HepG2 (cell line): ENCODE measurements at places on chromosomes 4 and X.

DNA sequence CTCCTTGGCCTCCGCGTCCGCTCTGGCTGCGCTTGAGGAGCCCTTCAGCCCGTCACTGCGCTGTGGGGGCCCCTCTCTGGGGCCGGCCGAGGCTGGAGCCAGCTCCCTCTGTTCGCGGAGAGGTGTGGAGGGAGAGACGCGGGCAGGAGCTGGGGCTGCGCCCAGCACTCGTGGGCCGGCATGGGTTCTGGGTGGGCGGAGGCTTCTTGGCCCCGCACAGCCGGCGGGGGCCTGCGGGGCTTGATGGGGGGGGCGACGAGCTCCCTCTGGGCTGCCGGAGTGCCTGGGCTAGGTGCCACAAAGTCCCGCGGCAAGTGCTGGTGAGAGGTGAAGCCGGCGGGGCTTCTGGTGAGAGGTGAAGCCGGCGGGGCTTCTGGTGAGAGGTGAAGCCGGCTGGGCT lies 61.9 kb downstream of the ANKRD50 start:
- DNase-seq, result no peak

DNA sequence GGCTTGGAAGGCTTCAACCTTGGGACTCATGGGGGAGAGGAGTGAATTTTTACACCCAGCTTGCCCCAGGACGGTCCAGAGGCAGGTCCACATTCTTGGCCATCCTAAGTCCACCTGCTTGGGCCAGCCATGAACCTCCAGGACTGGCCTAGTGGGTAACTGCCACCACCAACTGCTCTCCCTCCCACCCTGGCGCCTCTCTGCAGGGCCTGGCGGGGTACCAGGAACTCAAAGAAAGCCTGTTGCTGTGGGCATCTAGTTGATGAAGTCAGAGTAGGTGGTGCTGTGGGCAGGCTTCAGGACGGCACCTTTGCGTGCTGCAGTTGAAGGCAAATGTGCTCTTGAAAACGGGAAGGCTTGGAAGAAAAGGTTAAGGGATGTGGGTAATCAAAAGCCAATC lies 12.0 kb downstream of the BCOR start:
- no peak for DNase-seq

- DNase-seq, result no peak
Observed at GRCh38 chrX:135544338-135544948, 24.0 kb downstream of the INTS6L start.

DNA sequence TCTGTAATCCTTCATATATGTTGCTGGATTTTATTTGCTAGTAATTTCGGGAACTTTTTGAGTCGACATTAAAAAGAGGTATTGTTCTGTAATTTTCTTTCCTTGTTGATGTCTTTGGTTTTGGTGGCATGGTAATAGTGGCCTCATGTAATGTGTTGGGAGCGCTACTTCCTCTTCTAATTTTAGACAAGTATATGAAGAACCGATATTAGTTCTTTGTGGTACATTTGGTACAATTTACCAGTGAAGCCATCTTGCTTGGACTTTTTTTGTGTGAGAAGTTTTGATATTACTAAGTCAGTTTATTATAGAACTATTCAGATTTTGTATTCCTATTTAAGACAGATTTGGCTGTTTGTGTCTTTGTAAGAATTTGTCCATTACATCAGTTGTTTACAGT lies 669.2 kb upstream of the AADAT start:
- DNase-seq, result no peak

GRCh38 chrX:143139681-143140080 lies 114.0 kb downstream of the SPANXN4 start:
- no peak for DNase-seq

DNA sequence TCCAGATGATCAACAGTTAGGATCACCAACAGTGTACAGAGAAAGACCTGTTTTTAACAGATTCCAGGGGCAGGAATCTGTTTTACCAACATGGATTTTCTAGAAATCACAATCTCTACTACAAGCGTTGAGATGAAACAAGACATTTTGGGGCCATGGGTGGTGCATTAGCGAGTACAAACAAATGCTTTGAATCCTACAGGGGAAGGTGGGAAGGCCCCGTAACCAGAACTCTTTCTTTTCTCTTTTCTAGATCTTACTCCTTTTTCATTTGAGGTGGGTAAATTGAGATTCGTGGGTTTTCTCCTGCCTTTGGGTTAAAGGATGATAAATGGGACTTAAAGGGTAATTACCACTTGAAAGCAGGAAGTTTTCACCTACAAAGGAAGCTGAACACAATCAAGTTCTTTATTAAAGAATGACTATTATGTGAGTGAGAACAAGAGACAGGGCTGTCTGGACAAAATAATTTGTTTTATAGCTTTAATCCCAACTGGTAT lies 189.9 kb upstream of the ANXA3 start:
- no peak for DNase-seq

DNA sequence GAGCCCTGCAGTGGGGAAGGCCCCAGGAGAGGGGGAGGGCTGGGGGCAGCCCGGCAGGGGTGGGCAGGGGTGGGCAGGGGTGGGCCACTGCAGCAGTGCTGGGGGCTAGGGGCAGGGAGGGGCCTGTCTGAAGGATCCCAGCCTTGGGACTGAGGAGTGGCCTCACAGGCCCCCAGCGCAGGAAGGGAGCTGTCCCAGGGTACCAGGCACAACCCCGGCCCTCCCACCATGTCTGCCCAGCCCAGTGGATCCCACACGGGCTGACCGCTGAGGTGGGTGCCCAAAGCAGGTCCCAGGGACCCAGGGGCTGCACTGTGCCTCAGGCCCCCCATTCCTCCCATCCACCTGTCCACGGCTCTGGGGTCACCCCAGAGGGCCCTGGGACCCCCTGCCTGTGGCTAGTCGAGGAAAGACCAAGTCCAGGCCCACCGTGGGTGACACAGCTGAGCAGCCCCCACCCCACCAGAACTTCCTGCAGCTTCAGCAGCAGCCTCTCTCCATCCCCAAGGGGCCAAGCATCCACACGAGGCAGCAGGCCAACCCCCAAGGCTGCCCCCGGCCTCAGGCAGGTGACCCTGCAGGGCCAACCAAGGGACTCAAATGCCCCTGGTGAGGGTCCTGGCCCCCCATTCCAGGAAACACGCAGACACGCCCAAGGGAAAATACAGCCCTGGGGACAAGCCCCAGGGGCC lies 46.4 kb downstream of the FAM53A start:
- no peak for DNase-seq

DNA sequence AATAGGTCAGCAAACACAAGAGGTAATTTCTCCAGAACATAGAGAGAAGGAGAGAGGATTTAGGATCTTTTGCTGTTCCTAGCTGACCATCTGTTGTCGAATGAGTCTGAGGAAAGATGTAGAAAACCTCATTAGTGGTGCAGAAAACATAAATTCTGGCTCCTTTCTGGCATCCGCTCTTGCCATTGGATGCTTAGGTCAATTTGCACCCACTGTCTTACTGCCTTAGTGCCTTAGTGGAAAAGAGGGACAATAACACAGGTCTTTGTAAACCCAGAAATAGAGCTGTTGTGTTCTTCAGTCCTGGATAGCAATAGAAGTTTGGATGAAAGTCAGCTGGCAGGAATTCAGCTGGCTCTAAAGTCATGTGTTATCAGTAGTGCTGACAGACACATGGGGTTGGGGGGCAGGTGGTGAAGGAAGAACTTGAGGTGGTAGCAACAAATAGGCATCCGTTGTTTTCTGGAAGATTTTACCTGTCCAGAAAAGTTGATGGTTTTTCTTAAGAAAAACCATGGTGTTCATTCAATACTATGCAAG lies 78.2 kb downstream of the GLRA2 start:
- no peak for DNase-seq

DNA sequence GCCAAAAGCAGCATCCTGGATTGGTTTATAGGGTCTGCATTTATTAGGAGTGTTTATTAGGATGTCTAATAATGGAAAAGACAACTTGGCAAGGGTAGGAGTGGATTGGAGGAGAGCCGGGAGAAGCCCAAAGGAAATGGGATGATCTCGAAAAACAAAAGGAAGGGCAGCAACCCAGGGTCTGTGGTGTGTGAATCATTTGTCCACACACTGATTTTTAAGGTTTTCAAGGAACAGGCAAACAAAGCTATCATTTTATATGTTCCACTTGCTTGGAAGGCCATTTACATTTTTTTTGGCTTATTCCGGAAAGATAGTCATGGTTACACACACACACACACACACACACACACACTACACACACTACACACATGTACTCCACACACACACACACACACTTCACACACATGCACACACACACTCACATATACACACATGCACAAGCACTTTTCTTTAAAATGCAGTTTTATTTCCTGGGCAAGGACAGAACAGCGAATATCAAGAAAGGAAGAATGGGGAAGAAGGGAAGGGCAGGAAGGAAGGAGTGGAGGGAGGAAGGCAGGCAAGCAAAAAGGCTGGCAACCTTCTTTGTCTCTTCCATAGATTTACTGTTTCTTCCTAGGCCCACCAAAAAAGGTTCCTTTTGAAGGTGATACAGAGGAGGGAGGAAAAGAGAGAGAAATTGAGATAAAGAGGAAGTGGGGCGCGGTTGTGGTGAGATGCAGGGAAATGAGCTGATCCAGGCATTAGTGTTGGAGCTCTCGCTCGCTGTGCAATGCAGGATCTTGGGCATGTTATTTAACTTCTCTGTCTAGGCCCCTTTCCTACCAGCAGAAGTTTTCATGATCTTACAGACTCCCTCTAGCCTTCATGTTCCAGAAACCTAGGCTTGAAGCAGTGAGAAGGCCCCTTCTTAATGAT lies 88.6 kb upstream of the MAML3 start:
- no peak for DNase-seq

DNA sequence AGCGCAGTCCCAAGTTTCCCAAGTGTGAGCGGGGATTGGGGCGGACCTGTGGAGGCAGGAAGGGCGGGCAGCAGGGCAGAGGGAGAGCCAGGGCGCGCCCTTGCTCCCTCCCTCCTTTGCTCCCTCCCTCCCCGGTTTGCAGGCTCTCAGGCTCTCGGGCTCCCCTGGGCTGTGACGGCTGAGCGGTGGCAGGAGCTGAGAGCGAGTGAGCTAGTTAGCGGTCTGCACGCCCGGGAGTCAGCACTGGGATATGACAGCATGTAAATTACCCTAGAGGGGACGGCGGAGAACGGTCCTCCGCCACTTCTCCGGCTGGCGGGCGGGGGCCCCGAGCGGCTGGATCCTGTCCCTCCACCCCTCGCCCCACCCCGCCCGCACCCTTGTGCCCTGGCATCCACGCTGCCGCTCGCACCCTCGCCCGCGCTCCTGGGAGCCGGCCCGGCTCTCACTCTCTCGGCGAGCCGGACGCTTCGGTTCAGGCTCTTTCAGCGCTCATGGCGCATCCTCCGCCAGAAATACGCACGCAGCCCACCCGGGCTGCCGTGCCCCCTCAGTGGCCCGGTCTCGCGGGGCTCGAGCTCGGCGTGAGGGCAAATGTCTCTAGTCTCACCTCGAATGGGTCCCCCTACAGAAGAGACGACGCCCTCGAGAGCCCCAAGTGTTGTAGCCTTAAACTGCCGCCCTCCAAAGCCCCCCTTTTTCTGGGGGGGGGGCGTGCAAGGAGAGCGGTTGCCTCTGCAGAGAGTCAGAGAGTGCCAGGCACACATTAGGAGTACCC lies at the start of gene TSC22D3:
Gene TSC22D3, minus strand, starts transcription at position 54 of the 778 bp plus-strand sequence. CDS start 368 bp downstream, outside the sequence.
- DNase-seq, result peak; percentile 4

GRCh38 chrX:134929808-134930207 lies 61.0 kb upstream of the SMIM10 start:
- DNase-seq, result no peak

GRCh38 chr4:121100093-121100775 lies 27.9 kb upstream of the NDNF start:
- no peak for DNase-seq

- no peak for DNase-seq
Observed at GRCh38 chr4:42309361-42310260, 87.7 kb upstream of the SHISA3 start.

DNA sequence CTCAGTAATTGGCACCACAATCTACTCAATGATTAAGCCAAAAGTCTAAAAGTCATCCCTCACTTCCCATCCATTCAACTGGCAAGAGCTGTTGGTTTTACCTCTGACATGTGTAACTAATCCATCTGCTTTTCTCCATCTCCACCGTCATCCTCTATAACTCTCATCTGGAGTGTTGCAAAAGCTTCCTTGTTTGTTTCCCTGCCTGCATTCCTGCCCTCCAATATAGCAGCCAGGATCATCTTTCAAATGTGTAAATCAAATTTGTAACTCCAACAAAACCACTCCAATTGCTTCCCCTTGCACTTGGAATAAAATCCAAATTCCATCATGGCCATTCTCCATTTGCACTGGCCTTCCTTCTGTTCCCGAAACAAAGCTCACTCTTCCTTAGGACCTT lies 4.3 kb upstream of the PLAC8 start:
- DNase-seq, result no peak

DNA sequence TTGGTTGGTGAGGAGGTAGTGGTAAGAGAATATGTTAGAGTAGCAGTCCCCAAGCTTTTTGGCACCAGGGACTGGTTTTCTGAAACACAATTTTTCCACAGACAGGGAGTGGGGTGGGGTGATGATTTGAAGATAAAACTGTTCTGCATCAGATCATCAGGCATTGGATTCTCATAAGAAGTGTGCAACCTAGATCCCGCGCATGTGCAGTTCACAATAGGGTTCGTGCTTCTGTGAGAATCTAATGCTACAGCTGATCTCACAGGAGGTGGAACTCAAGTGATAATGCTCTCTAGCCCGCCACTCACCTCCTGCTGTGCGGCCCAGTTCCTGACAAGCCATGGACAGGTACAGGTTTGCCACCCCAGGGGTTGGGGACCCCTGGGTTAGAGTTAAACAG lies 423.3 kb downstream of the GPAT3 start:
- DNase-seq, result no peak

GRCh38 chr4:6595897-6596537 lies 21.0 kb downstream of the MAN2B2 start:
- no peak for DNase-seq

DNA sequence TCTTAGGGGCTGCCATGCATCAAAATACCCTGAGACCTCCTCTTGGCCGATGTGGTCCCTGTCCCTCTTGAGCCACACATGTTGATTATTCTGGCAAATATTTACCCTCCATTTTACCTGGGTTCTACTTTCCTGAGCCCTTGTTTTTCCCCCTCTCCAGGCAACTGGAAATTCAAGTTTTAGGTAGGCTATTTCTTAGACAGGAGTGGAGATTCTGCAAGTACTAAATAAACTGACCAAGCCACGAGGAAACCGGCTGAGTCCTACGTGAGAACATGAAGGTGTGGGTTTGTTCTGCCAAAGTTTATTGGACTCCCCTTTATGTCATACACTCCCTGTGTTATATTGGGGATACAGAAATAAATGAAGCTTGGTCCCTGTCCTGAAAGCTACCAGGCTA lies 88.1 kb downstream of the RTL5 start:
- DNase-seq, result no peak

DNA sequence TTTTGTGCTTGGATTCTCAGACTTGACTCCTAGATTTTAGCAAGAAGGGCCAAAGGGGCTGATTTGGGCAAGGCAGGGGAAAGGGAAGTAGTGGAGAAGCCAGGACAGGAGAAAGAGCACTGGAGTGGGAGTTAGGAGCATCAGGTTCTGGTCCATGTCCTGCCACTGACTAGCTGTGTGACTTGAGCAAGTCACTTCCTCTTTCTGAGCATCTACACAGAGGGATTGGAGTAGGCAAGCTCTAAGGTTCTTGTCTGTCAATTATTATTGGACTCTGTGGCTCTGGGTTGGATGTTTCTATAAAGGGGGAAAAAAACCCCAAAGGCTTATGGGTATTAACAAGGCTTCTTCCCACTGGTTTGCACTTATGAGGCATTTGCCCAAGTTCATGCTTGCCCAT lies 24.4 kb downstream of the PLAC1 start:
- no peak for DNase-seq
